HL-60 (cell line): ENCODE measurements at places on chromosomes 1 and 21.

GRCh38 chr1:223326776-223327175 is 37.2 kb downstream of the SUSD4 start:
- no peak for DNase-seq

GRCh38 chr1:26203642-26204318 is 13.4 kb downstream of the CATSPER4 start:
- no peak for DNase-seq

GRCh38 chr1:37485902-37486679 is 11.7 kb downstream of the ZC3H12A start:
- DNase-seq: no peak

GRCh38 chr1:246782120-246782900 is 58.1 kb downstream of the SCCPDH start:
- DNase-seq: peak; percentile 92

DNA sequence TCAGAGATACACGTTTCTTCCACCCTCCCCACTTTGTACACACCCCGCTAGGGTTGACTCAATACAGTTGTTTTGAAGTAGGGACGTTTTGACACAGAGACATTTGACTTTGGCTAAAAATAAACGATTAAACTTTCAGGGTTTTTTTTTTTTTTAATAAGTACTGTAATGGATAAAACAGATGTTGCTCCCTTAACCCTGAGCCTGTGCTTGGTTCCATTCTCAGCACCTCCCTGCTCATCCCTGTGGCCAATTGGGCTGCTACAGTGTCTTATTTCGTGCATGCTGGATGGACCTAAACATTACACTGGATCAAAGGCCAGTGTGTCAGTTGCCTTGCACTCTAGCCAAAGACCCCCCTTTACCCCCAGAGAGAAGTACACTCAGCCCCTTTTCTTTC is 16.9 kb downstream of the GRHL3 start:
- DNase-seq: no peak

DNA sequence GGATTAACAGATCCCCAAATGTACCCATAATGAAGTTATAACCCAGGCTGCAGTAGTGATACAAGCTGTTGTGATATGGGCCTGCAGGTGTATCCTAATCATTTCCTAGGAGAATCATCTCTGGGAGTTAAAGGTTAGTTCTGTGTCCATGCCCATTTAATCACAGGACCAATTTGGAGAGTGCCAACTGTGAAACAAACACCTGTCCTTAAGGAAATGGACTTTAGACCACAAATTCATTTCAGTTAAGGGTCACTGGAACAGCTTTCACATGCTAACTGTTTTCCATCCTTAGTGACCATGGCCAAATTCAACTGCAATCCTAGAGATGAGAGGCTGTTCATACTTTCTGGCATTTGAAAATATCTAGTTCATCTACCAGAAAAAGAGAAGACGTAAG is 160.9 kb downstream of the GPATCH2 start:
- no peak for DNase-seq
